ENCODE measurements at places on chromosomes 7 and 10. TPM values are rescaled to one million over a fixed set of nuclear protein-coding genes. Genes with fewer than 3 reads are reported as not detected.

DNA sequence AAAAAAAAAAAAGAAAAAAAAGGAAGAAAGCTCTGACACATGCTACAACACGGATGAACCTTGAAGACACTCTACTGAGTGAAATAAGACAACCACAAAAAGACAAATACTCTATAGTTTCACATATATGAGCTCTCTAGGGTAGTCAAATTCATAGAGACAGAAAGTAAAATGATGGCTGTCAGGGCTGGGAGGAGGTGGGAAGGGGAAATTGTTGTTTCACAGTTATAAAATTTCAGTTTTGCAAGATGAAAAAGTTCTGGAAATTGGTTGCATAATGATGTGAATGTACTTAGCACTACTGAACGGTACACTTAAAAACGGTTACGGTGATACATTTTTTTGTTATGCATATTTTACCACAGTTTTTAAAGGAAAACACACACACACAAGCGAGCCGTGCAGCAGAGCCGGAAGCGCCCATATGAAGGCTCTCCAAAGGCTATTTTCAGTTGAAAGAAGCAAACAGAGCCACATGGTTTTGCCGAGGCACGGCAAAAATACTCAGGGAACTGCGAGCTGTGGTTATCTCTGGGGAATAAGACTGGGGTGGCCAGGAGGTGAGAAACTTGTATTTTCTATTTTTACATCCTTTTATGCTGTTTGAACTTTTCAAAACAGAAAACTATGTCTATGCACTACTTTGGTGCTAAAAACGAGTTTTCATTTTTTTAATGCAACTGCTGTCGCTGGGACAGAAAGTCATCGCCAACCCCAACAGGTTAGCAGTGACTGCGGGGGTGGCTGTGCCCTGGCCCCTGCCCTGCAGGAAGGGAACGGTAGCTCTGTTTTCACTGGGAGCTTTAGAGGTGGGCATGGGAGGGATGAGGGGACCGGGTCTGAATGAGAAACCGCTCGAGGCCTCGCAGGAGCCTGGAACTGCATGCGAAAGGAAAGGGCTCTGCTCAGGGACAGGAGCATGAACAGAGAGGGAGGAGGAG, 132.9 kb downstream of the OAT start:
- DNase-seq, result no peak

DNA sequence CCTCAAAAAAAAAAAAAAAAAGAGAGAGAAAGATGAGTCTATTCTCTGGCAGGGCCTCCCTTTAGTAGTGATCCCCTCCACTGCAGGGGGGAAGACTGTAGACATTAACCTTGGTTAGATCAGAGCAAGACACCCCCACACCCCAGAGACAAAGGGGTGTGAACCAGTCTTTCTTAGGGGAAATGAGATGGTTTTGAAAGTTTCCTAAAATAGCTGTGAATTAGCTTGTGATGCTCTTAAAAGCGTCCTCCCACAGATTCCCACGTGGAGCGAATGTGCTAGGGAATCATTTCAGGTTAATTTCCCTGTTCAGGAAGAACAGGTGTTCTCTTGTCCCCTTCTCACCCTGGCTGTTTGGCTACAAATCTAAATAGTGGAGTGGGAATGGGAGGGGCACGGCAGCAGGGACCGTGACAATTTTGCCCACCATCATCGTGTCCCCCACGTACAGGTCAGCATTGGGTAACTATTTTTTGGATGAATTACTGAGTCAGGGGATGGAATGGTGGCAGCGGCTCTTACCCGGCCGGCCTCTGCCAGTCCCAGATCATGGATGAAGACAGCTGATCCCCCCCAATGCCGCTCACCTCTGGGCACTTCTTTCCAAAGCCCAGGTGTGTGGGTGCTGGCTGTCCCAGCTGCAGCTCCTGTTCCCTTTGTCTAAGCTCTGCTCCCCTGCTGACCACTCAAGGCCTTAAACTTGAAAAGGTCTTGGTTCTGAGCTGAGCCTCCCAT, 152.9 kb downstream of the CCDC3 start:
- no peak for DNase-seq

DNA sequence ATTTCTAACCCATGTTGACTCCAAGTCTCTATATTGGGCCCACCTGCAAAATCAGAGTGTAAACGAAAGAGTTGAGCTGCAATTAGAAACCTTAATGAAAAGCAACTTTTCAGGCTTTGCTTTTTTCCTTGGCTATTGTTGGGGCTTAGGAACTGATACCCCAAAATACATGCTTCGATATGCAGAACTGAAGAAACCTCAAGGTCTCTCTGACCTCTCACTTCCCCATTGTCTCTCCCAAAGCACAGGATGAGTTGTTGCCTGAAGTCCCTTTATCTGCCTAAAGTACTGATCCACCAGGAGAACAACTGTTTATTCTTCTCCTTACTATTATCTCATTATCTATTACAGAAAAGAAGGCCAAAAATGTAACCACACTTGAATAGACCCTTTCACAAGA, 666.0 kb upstream of the LRRTM3 start:
- DNase-seq, result no peak

Gene ANKRD61
- not detected for total RNA-seq

- DNase-seq, result no peak
These were observed 73.2 kb downstream of the PARP12 start for GRCh38 chr7:139989366-139990141.

Gene GPR26
- total RNA-seq, result not detected

- no peak for DNase-seq
These were observed 15.8 kb upstream of the GPR37 start for GRCh38 chr7:124781418-124781817.
